ENCODE measurements at places on chromosomes 13 and 19. TPM values are rescaled to one million over a fixed set of nuclear protein-coding genes. Genes with fewer than 3 reads are reported as not detected.

GRCh38 chr13:34345258-34345965, 527.5 kb downstream of the RFC3 start:
- DNase-seq = no peak

Gene FAM83E
- total RNA-seq = 5.4 TPM

GRCh38 chr19:6275170-6275744, 4.5 kb downstream of the MLLT1 start:
- DNase-seq = no peak

GRCh38 chr13:43780666-43781065, 6.1 kb downstream of the ENOX1 start:
- DNase-seq = no peak

GRCh38 chr19:45547211-45547770, 37.3 kb downstream of the OPA3 start:
- peak; percentile 9 for DNase-seq

- DNase-seq = no peak
Observed at GRCh38 chr19:39533003-39533512, 406 bp upstream of the EID2B start.

DNA sequence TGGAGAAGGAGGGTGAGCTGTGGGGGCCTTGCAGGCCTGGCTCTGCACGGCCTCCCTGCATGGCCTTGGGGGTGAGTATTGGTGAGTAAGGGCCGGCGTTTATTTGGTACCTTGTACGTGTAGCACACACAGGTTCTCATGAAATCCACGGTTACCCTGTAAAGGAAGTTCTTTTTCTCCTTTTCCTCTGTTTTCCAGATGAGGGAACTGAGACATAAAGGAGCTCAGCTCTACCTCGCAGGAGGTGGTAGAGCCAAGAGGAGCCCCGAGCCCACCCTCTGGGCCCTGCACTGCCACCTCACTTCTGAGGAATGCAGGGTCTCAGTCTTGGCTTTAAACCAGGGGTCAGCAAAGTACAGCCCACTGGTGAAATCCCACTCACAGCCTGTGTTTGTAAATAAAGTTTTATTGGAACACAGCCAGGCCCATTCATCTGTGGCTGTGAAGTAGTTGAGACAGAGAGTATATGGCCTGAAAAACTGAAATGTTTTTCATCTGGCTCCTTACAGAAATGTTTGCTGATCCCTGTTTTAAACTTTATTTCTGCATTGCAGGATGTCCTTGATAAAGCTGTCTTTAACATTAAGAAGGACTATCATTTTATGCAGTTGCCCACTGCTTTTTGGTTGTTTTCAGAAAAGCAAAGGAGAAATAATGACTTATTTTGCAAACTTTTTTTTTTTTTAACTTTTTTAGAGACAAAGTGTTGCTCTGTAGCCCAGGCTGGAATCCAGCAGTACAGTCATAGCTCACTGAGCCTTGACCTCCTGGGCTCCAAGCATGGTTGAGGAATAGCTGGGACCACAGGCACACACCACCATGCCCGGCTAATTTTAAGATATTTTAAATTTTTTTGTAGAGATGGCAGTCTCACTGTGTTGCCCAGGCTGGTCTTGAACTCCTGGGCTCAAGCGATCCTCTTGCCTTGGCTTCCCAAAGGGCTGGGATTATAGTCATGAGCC, 6.4 kb downstream of the EPN1 start:
- no peak for DNase-seq

Gene ZNF578
- 1.9 TPM for total RNA-seq

GRCh38 chr13:49749848-49750247, 42.6 kb downstream of the KPNA3 start:
- DNase-seq = no peak

Gene FGF22
- 0.22 TPM for total RNA-seq

- no peak for DNase-seq
Observed at GRCh38 chr19:54319049-54319448, 6.1 kb upstream of the LILRA5 start.

DNA sequence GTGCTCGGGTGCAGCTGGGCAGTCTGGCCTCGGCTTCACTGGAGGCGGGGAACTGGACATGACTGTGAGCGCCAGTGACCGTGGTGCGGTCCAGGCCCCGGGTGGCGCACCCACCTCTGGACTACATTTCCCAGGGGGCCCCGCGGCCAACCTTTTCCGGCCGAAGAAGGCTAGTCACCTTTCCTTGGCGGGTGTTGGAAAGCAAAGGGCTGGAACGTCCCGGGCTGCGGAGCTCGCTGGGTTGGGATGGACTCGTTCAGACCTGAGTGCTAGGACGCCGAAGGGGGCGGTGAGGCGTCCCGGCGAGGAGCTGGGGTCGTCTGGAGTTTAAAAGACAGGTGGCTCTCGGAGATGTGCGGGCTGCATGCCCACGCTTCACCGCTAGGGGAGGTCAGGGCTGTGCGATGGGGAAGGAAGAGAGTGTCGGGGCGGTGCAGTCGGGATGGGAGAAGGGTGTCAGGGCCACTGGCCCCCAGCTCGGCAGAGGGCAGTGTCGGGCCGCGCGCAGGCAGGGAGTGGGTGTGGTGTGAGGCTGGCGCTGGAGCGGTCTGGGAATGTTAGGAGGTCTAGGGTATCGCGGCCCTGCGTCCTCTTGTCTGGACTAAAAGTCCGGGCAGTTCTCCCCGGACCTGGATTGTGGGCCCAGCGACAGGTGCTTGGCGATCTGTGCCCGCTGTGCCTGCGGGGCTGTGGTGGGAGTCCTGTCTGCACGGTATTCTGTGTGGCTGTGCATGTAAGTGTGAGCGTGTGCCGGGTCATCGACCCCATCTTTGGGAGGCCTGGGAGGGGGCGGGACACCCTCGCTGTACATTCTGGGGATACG, 57.1 kb downstream of the ZNF568 start:
- DNase-seq = peak; percentile 74

Gene CD37
- total RNA-seq = 127 TPM

- no peak for DNase-seq
Observed at GRCh38 chr13:44884076-44884729, 105.1 kb downstream of the NUFIP1 start.

GRCh38 chr13:79405501-79405830, 589 bp downstream of the RBM26 start:
- DNase-seq = no peak

- no peak for DNase-seq
Observed at GRCh38 chr13:90454002-90454636, 893.4 kb upstream of the MIR17HG start.

DNA sequence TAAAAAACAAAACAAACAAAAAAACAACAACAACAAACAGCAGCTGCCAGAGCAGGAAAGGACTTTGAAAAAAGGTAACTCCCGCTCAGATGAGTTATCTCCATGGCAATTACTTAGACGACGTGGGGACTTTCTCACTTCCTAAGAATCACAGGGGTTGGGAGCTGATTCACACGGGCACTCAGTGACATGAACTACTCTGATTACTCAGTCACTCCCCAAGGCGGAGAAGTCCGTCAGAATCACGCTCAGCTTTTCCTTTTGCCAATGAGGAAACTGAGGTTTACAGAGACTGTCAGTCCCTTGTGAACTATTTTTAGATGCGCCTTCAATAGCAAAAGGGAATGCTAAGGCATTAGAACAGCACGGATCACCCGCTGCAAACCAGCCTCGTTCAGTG, 32.3 kb upstream of the MATK start:
- DNase-seq = no peak

GRCh38 chr13:110664673-110665072, 41.2 kb downstream of the CARS2 start:
- DNase-seq = no peak

GRCh38 chr19:1407528-1408299, at the start of gene DAZAP1:
TSS of gene DAZAP1 (plus strand) at chr19:1407586. CDS start at chr19:1407774, 188 bp downstream.
- DNase-seq = peak; percentile 36

GRCh38 chr13:96636001-96636709, 358.1 kb downstream of the OXGR1 start:
- no peak for DNase-seq

Gene KIR2DL4
- not detected for total RNA-seq

DNA sequence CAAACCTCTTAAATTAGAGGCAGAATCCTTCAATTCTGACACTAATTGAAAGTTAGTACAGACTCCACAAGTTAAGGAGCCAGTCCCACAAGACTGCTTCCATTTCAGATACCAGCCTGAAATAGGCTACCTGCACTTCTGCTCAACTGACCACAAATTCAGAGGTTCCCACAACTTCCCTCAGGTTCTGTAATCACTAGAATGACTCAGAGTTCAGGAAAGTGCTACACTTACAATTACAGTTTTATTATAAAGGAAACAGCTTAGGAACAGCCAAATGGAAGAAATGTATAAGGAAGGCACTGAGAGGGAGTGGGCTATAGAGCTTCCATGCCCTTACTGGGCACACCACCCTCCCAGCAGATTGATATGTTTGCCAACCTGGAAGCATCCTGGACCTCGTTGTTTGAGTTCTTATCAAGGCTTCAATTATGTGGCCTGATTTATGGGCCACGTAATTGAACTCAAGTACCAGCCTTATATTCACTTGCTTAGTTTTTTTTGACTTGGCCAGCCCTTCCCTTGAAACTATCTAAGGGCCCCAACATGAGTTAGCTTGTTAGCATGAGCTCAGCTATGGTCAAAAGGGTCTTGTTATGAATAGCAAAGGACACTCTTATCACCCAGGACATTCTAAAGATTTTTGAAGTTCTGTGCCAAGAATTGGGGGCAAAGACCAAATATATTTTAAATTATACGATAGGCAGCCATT, 25.9 kb downstream of the NBEA start:
- DNase-seq = no peak

Gene PCDH9
- total RNA-seq = 0.16 TPM

DNA sequence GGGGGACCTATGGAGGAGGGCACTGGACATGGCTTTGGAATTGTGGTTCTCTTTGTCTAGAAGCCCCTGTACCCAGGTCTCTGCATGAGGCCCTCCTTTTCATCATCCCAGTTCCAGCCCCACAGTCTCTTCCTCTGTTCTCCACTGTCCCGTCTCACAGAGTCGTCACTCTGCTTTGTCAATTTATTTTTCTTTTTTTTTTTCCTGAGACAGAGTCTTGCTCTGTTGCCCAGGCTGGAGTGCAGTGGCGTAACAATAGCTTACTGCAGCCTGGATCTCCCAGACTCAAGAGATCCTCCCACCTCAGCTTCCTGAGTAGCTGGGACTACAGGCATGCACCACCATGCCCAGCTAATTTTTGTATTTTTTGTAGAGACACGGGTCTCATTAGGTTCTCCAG, 619 bp upstream of the EXOC3L2 start:
- DNase-seq = no peak

Gene GIPR
- total RNA-seq = 1.7 TPM

Gene PEX11G
- 0.94 TPM for total RNA-seq

DNA sequence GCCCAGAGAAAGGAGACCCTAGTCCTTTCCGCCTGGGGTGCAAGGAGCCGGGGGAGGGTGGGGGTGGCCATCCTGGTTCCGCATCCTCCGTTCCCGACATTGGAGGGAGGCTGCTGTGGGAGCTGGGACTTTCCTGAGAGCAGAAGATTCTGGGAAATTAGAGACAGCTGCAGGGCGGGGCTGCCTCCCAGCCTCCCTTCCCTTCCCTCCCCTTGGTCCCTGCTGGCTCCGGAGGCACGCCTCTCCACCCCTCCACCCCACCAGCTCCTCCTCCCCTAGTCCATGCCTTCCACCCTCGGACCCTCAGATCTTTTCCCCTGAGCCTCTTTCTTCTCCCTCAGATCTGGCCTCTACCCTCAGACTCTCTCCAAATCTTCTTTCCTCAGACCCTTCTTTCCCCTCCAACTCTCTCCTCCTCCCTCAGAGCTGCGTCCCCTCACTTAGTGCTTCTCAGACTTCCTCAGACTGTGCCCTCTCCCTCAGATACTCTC, 3.1 kb upstream of the BCL3 start:
- no peak for DNase-seq

DNA sequence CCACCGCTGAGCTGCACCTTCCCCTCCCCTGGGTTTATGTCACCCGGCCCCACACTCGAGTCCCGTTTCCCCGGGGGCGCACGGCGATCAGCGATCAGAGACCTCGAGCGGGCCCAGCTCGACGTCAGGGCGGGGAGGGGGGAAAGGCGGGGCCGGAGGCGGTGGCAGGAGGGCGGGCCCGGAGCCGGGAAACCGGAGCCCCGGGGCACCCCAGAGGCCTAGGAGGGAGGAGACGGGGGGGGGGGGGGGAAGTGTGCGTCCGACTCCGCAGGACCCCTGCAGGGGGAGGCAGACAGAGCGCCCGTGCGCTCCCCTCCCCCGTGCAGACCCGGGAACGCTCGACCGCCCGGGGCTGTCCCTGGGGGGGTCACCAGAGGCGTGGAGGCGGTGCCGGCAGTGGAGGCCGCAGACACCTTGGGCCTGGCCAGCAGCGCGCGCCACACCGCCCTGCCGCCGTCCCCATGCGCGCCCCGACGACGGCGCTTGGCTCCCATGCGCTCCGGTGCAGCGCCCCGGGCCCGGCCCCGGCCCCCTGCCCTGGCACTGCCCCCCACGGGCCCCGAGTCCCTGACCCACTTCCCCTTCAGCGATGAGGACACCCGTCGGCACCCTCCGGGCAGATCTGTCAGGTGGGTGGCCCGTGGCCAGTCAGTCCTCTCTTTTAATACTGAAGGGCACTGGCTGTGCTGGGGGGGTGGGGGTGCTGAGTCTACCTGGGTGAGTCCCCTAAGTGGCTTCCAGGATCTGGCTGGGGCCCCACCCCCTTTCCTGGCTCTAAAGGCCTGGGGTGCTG, 11.8 kb downstream of the PDE4A start:
- DNase-seq = peak; percentile 61

DNA sequence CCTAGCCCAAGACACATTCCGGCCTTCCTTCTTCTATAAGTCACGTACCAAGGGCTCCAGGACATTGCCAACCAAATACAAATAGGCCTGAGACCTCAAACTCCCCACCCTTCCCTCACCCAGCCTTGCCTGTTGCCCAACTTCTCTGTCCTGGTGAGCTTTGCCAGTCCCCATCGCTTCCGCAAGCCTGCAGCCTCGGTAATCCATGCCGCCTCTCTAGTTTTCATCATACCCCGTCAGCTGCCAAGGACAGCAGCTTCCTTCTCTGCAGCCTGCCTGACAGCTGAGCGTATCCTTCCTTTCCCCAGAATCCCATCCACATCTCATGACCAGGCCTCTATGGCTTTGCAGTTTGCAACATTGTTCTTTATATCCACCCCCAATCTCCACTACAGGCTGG, 36.6 kb upstream of the POMP start:
- no peak for DNase-seq

Gene LGALS4
- total RNA-seq = 1.8 TPM

Gene C19orf38
- total RNA-seq = 0.44 TPM

Data from CD8-positive, alpha-beta memory T cell (primary cell).